ENCODE measurements at places on chromosomes 3 and 15.

DNA sequence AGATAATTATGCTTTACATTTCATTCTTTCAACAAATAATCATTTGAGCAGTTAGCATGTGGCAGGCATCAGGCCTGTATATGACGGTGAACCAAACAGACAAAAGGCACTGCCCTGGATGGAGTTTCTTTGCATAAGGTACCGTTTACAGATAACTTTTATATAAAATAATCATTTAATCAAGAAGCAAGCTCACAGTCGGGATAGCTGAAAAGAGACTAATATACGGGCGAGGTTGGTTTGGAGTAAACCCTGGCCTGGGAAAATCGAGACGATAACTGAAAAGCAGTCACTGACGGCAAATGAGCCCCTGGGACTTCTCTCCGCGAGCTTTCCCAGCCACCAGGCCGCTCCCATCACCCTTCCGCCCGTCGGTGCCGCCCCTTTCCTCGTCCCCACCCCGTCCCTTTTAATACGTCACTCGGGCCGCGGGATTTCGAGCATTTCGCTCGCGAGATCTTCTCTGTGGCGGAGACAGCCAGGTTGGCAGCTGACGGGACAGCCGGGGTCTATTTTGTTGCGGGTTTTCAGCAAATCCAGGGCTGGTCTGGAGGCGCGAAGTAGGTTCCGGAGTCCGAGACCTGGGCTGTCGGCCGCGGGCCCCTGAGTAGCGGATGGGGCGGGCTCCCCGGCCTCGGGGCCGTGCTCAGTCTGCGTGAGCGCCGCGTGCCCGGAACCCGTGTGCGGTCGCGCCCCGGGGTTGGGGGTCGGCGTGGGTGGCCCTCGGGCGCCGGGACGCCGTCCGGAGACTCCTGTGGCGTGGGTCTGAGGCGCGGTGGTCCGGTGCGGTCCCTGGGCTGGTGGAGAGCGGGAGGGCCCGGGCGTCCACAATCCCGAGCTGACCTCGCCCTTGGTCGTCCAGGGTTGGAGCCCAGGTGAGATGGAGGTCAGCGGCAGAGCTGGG, at the start of gene NMD3:
Gene NMD3 (plus strand): TSS at position 462 of the 904 bp plus-strand sequence. CDS start 703 bp downstream, outside the sequence.
- peaks cover 29% of the 10 kb centered on the region for H3K36me3 ChIP-seq
- H3K27me3 ChIP-seq, result no peaks in the 10 kb centered on the region
- no peaks in the 10 kb centered on the region for H3K4me1 ChIP-seq
- peak; percentile 89 for DNase-seq
- peak within 1 kb of the TSS; percentile 85 for H3K4me3 ChIP-seq

- H3K4me1 ChIP-seq, result no peaks in the 10 kb centered on the region
- H3K36me3 ChIP-seq, result no peaks in the 10 kb centered on the region
- no peak overlapping the region for H3K4me3 ChIP-seq
- no peak for DNase-seq
- peaks cover 34% of the 10 kb centered on the region for H3K27me3 ChIP-seq
- no peak overlapping the region for H3K27ac ChIP-seq
These were observed 33.2 kb downstream of the TGM4 start for GRCh38 chr3:44907612-44908011.

DNA sequence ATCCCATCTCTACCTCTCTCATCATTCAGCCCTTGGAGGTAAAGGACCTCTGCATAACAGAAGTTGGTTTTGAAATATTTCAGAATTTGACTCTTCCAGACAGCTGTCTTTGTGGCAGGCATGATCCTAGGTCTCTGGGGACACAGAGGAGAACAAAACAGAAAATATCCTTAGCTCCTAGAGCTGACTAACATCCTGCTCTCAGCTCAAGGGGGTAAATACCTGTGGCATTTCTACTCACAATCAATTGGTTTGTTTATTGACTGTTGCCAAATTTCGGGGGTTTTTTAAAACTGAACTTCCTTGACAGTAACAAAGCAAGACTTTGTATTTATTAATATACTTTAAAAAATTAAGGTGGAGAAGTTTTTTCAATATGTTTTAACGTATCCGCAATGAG, 78.8 kb downstream of the EOMES start:
- H3K27ac ChIP-seq, result no peak overlapping the region
- H3K4me1 ChIP-seq, result no peaks in the 10 kb centered on the region
- no peak for DNase-seq

GRCh38 chr3:161371441-161372320, at the start of gene SPTSSB:
Gene SPTSSB (minus strand): TSS chr3:161371517. CDS start chr3:161346323, 25,194 bp downstream.
- no peaks in the 10 kb centered on the region for H3K27me3 ChIP-seq
- peak; percentile 5 for DNase-seq
- H3K4me3 ChIP-seq, result no peak within 1 kb of the TSS

DNA sequence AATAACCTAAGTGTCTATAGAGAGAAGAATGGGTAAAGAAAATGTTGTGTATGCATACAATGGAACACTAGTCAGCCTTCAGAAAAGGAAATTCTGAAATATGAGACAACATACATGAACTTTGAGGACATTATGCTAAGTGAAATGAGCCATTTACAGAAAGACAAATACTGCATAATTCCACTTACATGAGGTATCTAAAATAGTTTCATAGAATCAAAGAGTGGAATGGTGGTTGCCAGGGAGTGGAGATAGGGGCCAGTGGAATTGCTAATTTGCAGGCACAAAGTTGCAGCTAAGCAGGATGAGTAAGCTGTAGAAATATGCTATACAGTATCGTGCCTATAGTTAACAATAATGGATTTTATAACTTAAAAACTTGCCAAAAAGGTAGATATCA, 779.6 kb upstream of the ARPP21 start:
- H3K36me3 ChIP-seq, result no peaks in the 10 kb centered on the region
- DNase-seq, result no peak
- no peak overlapping the region for H3K4me3 ChIP-seq
- H3K27me3 ChIP-seq, result no peaks in the 10 kb centered on the region

- H3K27me3 ChIP-seq, result no peaks in the 10 kb centered on the region
- H3K27ac ChIP-seq, result no peak overlapping the region
- no peaks in the 10 kb centered on the region for H3K36me3 ChIP-seq
- no peaks in the 10 kb centered on the region for H3K4me1 ChIP-seq
These were observed 105.9 kb downstream of the B3GALNT1 start for GRCh38 chr3:160999274-160999673.

DNA sequence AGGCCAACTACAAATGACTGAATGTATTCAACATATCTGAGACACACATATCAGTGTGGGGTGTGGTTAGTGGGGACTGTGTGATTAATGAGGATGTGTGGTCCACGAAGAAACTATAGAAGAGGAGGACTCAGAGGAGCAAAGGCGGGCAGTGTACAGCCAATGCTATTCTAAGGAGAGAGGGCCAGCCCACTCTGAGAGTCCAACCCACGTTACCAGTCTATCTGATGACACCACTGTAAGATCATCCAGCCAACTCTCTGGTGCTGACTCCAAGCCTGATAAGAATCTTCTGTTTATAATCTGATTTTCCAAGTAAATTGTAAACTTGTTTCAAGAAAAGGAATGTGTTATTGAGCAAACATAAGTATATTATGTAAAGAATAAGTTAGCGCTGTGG, 47.2 kb downstream of the MCF2L2 start:
- H3K4me3 ChIP-seq, result no peak overlapping the region
- no peak overlapping the region for H3K27ac ChIP-seq
- peak; percentile 20 for DNase-seq
- no peaks in the 10 kb centered on the region for H3K27me3 ChIP-seq

DNA sequence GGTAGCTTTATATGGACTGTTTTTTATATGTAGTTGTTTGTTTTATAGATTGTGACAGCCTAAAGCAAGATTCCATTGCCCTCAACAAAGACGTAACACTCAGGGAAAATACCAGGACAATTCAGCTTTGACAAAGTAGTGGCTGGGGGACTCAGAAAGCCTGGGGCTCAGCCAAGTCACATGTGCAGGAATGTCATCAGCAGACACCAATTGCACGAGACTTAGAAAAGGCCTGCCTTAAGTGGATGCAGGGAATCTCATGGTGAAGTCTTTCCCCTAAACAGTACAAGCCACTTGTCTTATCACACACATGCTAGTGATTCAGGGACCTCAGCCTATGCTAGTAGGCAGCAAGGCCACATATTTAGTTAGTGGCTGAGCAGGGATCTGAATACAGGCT, 381.8 kb upstream of the THBS1 start:
- no peaks in the 10 kb centered on the region for H3K36me3 ChIP-seq
- no peak for DNase-seq
- no peak overlapping the region for H3K27ac ChIP-seq
- no peak overlapping the region for H3K4me3 ChIP-seq
- H3K27me3 ChIP-seq, result peaks cover 2% of the 10 kb centered on the region

- H3K27me3 ChIP-seq, result no peaks in the 10 kb centered on the region
- H3K4me3 ChIP-seq, result peak within 1 kb of the TSS; percentile 68
- peak; percentile 81 for DNase-seq
- H3K4me1 ChIP-seq, result peaks cover 5% of the 10 kb centered on the region
- peaks cover 2% of the 10 kb centered on the region for H3K36me3 ChIP-seq
These were observed at the start of the genes BBS4 and HIGD2B for GRCh38 chr15:72685925-72686794. Gene BBS4 (plus strand): TSS chr15:72686207. CDS start chr15:72686228, 21 bp downstream. Gene HIGD2B (minus strand): TSS chr15:72686182. CDS start chr15:72676374, 9,808 bp downstream.

- no peaks in the 10 kb centered on the region for H3K27me3 ChIP-seq
- H3K4me1 ChIP-seq, result peaks cover 6% of the 10 kb centered on the region
- no peak for DNase-seq
- H3K36me3 ChIP-seq, result no peaks in the 10 kb centered on the region
- no peak overlapping the region for H3K27ac ChIP-seq
These were observed 63.3 kb downstream of the ATP1B3 start for GRCh38 chr3:141939759-141940158.

DNA sequence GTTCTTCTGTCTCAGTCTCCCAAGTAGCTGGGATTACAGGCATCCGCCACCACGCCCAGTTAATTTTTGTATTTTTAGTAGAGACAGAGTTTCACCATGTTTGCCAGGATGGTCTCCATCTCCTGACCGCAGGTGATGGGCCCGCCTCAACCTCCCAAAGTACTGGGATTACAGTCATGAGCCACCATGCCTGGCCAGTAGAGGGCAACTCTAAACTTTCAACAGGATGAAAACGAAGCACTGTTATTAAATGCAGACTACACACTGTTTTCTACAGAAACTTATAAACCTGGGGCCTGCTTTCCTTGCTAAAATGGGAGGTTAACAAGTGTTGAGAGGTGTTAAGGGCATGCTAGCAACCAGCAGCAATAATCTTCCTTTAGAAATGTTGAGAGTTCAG, 7.6 kb downstream of the ARPC4 start:
- H3K4me3 ChIP-seq, result no peak overlapping the region
- peaks cover 93% of the 10 kb centered on the region for H3K36me3 ChIP-seq
- H3K27ac ChIP-seq, result no peak overlapping the region
- H3K27me3 ChIP-seq, result no peaks in the 10 kb centered on the region

DNA sequence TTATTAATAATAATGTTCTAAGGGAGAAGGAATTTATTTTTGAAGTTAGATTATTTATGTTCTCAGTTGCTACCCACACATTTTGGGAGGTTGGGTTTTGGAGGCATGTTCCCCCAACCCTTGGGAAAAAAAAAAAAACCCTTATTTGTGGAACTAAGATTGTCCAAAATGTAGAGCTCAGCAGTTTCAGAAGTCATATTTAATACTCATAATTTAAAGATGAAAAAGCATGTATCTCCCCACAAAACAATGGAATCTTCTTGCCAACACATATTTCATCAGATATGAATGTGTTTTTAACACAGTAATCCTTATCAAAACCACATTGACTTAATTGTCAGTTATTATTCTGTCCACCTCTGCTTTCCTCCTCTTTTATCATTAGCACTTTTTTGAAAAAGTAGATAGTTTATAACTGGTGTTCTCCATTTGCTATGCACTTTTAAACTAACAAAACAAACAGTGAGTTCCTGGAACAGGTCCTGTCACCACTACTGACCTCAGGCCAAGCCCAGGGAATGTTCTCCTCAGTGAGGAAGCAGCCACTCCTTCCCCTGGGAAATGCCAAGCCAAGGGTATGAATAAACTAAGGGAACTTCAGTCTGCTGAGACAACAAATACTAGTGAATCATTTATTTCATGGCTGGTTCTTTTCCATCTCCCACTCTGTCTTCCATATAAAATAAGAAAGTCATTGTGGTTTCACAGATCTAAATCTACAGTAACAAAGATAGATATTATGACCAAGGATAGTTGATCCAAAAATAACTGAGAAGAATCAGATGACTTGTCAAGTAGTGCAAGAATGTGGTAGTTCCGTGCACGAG, 414.4 kb upstream of the ALCAM start:
- H3K27me3 ChIP-seq, result no peaks in the 10 kb centered on the region
- H3K4me3 ChIP-seq, result no peak overlapping the region
- DNase-seq, result no peak
- no peaks in the 10 kb centered on the region for H3K4me1 ChIP-seq
- no peak overlapping the region for H3K27ac ChIP-seq

- no peak within 1 kb of the TSS for H3K4me3 ChIP-seq
- H3K27me3 ChIP-seq, result peaks cover 27% of the 10 kb centered on the region
These were observed at the start of gene DGKG for GRCh38 chr3:186361762-186362536. Gene DGKG (minus strand): TSS chr3:186362234. CDS start chr3:186320459, 41,775 bp downstream.

GRCh38 chr3:53287131-53287629, 31.4 kb upstream of the TKT start:
- no peaks in the 10 kb centered on the region for H3K4me1 ChIP-seq
- H3K36me3 ChIP-seq, result peaks cover 49% of the 10 kb centered on the region
- no peak overlapping the region for H3K27ac ChIP-seq

GRCh38 chr3:179229177-179229576, 21.7 kb downstream of the KCNMB3 start:
- no peak overlapping the region for H3K27ac ChIP-seq
- H3K27me3 ChIP-seq, result no peaks in the 10 kb centered on the region
- no peak overlapping the region for H3K4me3 ChIP-seq
- peaks cover 43% of the 10 kb centered on the region for H3K36me3 ChIP-seq
- H3K4me1 ChIP-seq, result no peaks in the 10 kb centered on the region
- no peak for DNase-seq

DNA sequence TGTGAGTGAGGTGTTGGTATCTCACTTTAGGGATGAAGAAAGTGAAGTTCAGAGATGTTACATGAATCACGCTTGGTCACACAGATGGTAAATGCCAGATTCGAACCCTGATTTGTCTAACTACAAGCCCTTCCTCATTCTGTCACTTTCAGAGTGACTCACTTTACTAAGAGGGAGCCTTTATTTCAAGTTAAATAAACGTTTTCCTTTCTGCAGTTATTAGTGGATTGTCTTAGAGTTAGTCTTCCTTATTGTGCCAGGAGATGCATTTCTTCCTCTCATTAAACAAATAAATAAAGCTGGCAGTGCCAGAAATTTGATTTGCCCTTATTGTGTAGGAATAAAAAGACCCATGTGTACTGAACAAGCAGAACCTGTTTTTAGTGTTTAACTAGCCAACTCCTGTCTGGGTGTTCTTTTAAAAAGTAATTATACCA, 162.5 kb downstream of the AKAP13 start:
- no peak overlapping the region for H3K4me3 ChIP-seq
- no peaks in the 10 kb centered on the region for H3K36me3 ChIP-seq
- no peaks in the 10 kb centered on the region for H3K4me1 ChIP-seq
- DNase-seq, result no peak
- H3K27me3 ChIP-seq, result no peaks in the 10 kb centered on the region
- H3K27ac ChIP-seq, result no peak overlapping the region

GRCh38 chr3:16266714-16267113, 1.7 kb downstream of the OXNAD1 start:
- H3K27ac ChIP-seq, result peak overlapping the region; percentile 42
- peak overlapping the region; percentile 79 for H3K4me3 ChIP-seq
- peaks cover 10% of the 10 kb centered on the region for H3K4me1 ChIP-seq
- peaks cover 52% of the 10 kb centered on the region for H3K36me3 ChIP-seq

- H3K4me3 ChIP-seq, result no peak overlapping the region
- H3K36me3 ChIP-seq, result no peaks in the 10 kb centered on the region
- peaks cover 9% of the 10 kb centered on the region for H3K4me1 ChIP-seq
- no peak for DNase-seq
- H3K27ac ChIP-seq, result no peak overlapping the region
These were observed 8.7 kb downstream of the SEMA3F start for GRCh38 chr3:50163572-50164455.

All from K562 (cell line).